ENCODE measurements at places on chromosomes 5 and 9.

DNA sequence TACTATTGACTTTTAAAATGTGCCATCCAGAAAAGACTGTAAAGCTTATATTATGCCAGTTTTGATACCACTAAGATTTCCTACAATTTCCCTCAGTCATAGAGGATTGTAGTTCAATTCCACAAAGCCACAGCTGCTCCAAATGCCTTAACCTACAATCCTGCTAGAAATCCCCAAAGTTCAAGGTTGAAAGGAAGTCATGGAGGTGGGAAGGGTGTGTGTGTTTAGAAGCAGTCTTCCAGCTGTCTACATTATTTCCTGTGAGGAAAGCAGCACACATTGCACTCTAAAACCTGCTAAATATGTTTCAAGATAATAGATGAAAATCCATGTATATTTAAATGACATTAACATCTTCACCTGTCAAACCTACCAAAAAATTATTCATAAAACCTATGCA lies 11.8 kb downstream of the EPB41L4A start:
- no peak for DNase-seq

GRCh38 chr5:137409736-137410135 lies 89.4 kb downstream of the SPOCK1 start:
- no peak for DNase-seq

GRCh38 chr5:143094087-143094521 lies 309.4 kb downstream of the NR3C1 start:
- DNase-seq = no peak

GRCh38 chr9:76737154-76737902 lies 26.9 kb upstream of the PCA3 start:
- no peak for DNase-seq

DNA sequence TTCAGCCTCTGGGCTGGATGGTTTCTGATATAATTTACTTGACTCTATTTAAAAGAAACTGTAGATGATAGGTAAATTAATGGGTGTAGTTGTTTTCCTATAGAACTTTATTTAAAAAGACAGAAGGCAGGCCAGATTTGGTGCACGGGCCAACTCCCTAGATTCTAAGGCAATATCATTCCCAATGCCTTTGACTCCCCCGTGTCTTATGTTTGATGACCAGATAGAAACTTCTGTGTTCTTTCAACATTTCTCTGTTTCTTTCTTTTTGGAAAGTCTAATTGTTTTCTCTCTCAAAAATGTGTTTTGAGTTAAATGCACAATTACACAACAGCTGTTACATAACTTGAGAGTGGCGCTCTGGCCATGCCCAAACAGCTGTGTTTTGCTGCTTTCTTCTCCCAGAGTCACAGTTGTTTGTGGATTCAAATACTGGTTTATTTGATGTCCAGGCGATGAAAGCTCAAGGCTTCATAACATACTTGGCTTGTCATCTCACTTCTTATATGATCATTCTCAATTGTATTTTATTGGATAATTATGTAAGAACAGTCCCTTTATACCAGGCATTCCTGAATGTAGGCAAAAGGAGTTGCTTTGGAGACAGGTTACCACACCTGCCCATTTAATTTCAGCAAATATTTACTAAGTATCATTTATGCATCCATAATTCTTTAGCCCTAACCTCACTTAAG lies 1.7 kb upstream of the ALDH1A1 start:
- no peak for DNase-seq

DNA sequence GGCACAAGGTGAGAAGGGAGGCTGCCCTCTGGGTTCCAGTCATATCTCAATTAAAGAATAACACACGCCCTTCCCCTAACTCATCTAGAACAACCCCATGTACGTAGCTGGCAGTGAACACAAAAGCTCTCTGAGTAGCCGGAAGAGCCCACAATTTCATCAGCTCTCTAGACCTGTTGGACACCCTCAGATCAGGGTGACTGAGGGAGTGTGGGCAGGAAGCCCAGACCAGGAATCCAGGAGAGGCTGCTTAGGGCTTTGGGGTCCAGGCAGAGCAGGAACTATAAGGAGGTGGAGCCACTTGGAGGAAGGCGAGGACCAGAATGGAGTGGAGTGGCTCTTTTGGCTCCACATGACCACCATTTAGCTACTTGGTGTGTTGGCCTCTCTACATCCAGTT lies 237.4 kb downstream of the NR3C1 start:
- DNase-seq = no peak

GRCh38 chr5:150156027-150156368 lies 353 bp upstream of the PDGFRB start:
- no peak for DNase-seq

DNA sequence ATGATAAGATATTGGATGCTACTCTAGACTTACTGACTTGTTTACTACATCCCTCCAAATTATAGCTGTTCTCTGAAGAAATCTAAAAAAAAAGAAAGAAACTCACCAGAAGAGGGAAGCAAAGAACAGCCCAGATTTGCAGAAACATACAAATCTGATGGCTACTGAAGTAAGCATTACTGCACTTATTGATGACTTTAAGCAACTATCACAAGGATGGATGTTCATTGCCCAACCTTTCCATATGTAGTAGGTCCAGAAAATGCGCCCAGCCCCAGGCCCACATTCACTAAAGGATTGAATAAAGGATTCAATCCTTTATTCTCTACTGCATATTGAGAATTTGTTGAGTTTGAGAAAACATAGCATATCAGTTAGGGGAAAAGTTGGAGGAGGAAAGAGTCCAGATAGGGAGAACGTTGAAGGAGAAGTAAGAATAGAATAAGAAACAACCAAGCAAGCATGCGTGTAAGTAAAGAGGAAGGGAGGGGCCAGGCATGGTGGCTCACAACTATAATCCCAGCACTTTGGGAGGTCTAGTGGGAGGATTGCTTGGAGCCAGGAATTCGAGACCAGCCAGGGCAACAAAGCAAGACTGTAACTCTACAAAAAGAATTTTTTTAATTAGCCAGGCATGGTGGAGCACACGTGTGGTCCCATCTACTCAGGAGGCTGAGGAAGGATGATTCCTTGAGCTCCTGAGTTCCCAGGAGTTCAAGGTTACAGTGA lies 33.8 kb upstream of the DTWD2 start:
- DNase-seq = no peak

GRCh38 chr5:81994679-81995078 lies 22.9 kb downstream of the ATG10 start:
- DNase-seq = no peak

DNA sequence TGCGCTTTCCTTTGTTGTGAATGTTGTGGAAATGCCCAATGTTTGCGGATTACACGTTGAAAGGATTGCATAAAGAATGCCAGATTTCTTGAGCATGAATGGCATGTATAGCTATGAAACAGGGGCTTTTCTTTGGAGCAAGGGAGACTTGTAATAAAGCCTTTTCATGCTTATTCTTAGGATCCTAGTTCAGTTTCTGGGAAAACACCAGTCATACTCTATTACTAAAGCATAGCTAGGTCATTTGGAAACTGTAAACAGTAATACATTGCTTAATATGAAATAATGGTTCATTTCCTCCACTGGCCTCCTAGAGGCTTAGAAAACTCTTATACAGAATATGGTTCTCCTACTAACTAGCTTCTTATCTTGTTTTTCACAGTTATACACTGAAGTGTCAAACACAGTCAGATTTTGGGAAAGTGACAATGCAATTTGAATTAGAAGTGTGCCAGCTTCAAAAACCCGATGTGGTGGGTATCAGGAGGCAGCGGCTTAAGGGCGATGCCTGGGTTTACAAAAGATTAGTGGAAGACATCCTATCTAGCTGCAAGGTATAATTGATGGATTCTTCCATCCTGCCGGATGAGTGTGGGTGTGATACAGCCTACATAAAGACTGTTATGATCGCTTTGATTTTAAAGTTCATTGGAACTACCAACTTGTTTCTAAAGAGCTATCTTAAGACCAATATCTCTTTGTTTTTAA lies 104.2 kb downstream of the MELK start:
- no peak for DNase-seq

DNA sequence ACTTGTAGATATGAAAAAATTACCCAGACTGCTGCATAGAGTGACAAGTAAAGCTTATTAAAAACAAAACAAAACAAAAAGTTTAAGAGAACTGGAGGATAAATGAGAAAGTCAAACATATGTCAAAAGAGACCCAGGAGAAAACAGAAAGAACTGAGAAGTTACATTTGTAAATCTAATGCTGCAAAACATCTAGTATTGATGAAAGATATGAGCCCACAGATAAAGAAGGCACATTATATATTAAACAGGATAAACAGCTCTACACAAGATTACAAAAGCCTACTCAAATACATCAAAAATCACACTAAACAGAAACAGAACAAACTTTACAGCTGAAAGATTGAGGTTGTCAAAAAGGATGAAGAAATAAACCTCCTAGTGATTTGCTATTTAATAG lies 55.1 kb downstream of the ADAMTS6 start:
- DNase-seq = no peak

GRCh38 chr5:1844708-1845436 lies 37.9 kb downstream of the IRX4 start:
- DNase-seq = no peak
